WTC11 (cell line): ENCODE measurements at places on chromosomes 5 and 9.

DNA sequence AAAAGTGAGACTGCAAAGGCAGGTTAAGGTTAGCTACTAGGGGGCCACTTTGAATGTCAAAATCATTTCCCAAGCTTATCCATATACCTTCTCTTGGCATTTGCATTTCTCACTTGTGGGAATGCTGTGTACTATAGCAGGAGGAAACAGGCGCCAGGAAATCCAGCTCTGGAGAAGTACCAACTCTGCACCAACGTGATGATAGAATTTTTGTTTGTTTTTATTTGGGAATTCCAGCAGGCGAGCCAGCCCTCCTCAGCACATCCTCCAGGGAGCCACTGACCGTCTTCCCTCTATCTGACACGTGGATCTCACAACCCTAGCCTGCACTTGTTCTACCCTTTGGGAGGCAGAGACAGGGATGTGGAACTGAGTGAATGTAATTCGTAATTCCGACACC is 318.0 kb downstream of the ACTL7B start:
- DNase-seq = no peak

DNA sequence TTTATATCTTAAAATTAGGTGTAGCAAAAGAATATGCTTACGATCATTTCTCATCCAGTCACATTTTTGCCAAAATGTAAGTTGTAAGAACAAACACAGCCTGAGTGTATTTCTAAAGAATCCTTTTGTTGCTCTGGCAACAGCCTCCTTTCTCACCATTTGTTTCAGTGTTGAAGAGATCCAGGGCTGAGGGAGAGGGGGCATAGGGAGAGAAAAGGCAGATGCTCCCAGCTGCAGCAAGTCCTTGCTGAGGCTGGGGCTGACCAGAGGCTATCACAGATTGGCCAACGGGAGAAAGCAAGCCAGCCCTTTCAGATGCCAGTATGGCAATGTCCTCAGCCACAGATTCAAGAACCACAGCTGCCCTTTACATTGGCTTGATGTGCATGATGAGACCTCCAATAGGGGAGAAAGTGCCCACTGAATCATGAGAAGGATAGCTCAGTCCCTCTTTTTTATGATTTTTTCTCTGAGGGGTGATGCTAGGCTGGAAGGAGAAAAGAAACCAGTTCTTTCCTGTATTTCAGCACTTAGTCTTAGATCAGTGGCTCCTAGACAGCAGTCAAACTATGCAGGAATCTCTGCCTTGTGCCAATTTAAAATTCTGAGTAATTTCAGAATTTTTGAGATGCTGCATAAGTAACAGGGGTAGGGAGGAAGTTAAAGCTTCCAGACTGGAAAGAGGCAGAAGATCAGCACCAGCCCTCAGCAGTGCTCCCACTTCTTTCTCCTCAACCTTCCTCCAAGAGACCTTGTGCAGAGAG is 142.1 kb downstream of the LHFPL2 start:
- DNase-seq = no peak

DNA sequence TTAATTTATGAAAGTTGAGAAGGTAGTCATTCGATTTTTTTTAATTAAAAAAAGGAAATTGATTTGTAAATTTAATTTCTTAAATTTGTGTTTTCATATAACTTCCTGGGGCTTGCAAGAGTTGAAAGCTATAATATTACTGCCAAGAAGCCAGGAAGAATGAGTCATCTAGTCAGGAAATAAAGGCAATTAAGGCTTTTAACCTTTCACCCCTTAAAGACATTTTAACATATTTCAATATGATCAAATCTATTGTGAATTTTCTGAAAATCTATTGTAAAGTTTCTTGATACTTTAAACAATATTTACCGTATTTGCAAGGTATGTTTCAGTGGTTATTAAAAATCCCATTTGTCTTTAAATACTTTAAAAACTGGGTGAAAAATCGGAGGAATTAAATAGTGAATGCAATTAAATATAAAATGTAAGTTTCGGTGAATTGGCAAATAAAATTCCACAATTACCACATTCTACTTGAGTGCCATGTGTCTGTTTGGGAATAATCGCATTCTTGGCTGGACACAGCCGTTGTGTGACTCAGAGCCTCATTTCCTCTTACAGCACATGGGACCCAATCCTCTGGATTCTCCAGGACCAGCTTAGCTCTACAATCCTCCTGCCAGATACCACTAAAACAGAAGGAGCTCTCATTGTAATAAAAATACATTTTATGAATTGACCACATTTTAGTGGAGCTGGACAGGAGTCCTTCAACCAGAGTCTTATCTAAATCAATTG is 310.7 kb downstream of the HCN1 start:
- no peak for DNase-seq

GRCh38 chr9:80952363-80952922 is 736.9 kb downstream of the TLE1 start:
- DNase-seq = no peak

DNA sequence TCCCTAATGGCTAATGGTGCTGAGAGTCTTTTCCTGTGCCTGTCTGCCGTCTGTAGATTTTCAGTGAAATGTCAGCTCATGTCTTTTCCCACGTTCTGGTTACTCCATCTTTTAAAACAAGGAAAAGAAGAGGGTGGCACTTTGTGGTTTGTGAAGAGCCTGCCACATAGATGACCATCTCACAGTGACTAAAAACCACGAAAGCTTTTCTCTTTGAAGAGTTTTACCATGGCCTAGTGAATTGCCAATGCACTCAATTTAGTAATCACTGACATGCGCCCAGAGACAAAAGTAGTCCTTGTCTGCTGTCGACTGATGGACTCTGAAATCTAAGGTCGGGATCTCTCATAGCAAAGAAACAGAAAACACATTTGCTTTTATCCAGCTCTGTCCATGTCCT is 50.4 kb downstream of the SPATA31C2 start:
- no peak for DNase-seq

DNA sequence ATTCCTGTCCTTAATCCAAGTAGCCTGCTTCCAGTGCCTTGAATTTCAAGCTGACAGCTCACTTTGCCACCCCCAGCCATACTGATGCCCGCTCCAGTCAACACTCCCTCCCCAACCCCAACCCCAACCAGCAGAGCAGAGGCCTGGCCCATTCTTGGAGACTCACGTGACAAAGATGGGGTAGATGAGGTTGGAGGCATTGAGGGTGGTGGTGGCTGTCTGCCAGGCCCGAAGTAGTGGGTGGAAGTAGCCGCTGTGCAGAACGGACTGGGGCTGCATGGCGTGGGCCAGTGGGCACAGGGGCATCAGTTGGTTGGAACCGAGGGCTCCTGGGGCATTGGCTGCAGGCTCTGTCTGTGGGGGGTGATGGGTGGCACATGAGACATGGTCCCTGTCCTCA is 7.8 kb downstream of the ALAD start:
- no peak for DNase-seq

DNA sequence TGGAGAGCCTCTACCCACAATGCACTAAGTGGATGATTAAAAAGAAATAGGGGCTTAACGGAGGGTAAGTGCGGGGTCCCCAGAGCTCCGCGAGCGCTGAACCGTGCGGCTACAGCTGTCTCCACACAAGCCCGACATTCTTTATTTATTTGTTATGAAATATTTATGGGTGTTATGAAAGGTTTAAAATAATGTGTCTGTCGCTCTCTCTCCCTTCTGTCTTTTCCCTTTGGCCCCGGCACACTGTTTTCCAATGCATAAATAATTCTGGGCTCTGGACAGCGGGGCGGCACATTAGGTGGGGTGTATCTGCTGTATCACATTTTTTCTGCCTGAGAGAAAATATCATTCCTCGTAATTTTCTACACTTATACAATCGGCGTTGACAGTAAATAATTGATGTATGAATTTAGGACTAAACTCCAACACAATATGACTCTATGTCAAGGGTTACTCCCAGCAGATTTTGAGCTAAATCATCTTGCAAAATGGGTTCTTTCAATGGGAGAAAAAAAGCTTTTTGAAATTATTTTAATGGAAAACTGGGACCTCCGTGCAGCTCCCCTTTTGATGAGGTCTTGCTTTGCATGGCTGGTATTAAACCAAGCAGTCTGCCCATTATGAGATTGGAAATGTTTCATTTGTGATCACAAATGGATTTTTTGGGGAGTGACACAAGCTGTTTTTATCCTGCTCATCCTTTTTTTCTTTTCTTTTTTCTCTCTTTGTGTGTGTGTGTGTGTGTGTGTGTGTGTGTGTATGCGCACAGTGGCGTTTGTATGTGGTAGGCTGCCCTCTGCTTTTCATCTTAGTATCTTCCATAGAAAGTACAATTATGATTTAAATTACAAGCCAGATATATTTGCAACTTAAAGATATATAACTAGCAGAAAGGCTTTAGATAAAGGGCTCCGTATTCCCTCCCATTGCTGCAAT is 370.6 kb upstream of the IRX4 start:
- no peak for DNase-seq

DNA sequence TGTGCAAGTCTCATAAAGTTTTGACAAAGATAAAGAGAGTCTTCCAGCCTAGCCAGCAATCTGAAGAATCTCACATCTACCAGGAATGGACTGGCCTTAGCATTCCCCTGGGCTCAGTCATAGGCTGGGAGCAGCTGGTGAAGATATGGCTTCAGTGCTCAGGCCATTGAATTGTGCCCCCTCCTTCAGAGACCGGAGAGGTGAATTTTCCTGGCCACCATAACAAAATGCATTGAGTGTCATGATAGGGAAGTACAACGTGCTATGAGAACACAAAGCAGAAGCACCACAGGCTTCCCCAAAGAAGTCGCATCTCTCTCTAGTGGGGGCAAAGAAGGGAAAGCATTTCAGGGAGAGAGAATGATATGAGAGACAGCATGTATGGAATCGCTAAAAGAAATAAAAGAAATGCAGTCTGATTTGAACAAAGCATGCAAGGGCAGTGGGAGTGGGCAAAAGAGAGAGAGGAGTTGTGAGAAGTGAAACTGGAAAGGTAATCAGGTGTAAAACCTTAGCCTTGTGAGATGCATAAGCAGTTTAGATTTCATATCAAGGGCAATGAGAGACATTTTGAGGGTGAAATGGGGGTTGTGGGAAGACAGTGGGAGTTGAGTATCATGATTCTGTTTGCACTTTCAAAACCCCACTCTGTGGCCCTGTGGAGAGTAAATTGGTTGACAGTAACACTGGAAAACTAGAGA is 57.1 kb upstream of the NMUR2 start:
- no peak for DNase-seq

- DNase-seq = no peak
Measured at GRCh38 chr5:73969195-73970036, 343.4 kb downstream of the ARHGEF28 start.

GRCh38 chr5:34598177-34598794 is 57.8 kb upstream of the RAI14 start:
- no peak for DNase-seq

DNA sequence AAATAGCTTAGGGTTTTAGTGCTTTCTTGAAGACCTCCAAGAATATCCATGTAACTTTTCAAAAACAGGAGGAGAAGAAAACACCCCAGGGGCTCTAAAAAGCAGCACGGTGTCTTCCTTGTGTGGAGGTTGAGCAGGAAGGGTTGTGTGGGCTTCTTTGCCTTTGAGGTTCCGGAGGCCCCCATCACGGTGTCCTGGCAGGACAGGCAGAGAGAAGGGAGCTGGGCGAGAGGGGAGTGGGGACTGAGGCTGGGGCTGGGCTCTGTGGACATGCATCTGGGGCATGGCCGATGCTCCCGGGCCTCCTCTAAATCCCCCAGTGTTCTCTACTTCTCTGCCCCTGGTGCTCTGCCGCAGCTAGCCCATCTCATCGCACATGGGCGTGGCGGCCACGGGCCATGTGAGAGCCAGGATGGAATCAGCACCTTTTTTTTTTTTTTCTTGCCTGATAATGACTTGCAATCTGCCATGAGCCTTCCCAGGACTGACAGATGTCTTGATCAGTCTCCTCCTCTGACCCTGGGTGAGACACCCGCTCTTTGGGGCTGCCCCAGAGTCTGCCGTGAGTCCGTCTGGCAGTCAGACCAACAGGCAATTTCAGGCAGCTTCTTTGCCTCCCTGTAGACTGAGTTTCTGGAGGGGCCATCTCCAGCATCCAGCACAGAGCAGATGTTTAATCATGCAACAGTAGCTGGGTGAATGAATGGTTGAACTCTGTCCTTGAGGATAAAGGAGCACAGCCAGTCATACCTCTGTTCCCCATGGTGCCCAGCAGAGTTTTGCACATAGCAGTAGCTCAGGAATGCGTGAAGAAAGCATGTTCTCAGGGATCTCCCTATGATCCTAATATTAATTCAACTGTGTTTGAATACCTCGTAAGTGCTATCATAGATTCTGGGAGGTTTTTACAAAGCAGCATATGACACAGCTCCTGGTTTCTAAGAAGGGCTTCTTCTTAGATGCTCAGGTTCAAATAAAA is 12.1 kb downstream of the CXCL14 start:
- DNase-seq = no peak

- DNase-seq = no peak
Measured at GRCh38 chr9:7216004-7216841, 458.4 kb downstream of the KDM4C start.

GRCh38 chr5:169670769-169671525 is 33.9 kb downstream of the DOCK2 start:
- no peak for DNase-seq

GRCh38 chr5:149154650-149155049 is 13.4 kb downstream of the ABLIM3 start:
- no peak for DNase-seq

GRCh38 chr9:106019702-106020101 is 325.4 kb downstream of the TMEM38B start:
- peak; percentile 17 for DNase-seq

- no peak for DNase-seq
Measured at GRCh38 chr5:177508837-177509236, 789 bp downstream of the DOK3 start.

DNA sequence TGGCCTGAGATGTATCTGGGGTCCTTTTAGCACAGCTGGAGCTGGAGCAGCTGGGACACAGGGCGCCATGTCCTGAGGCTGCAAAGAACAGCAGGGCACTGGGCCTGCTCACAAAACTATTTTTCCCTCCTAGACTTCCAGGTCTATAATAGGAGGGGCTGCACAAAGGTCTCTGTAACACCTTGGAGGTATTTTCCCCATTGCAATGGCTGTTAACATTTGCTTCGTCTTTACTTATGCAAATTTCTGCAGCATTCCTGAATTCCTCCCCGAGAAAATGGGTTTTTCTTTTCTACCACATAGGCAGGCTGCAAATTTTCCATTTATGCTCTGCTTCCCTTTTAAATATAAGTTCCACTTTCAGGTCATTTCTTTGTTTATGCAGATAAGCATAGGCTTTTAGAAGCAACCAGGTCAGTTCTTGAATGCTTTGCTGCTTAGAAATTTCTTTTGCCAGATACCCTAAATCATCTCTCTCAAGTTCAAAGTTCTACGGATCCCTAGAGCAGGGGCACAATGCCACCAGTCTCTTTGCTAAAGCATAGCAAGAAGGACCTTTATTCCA is 130.8 kb downstream of the PCSK1 start:
- no peak for DNase-seq

DNA sequence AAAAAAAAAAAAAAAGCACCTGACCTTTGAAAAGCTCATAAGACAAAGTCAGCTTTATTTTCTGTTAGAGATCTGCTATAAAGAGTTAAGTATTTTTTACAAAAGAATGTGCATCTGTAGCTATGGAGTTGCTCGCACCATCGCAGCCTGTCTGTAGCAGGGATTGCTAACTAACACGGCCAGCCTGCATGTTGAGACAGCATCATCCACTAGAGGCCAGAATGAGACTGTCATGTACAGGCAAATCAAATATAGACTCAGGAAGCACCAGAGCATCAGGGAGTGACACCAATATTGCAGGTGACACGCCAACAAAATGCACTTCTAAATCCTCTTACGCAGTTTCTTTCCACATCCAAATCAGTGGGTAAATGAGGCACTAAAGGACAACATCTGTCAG is 136.3 kb upstream of the RASEF start:
- DNase-seq = no peak
